CD8-positive, alpha-beta memory T cell (primary cell): ENCODE measurements at places on chromosomes 6 and 20.

GRCh38 chr6:45398075-45398813 is 20.5 kb upstream of the SUPT3H start:
- no peak for DNase-seq

DNA sequence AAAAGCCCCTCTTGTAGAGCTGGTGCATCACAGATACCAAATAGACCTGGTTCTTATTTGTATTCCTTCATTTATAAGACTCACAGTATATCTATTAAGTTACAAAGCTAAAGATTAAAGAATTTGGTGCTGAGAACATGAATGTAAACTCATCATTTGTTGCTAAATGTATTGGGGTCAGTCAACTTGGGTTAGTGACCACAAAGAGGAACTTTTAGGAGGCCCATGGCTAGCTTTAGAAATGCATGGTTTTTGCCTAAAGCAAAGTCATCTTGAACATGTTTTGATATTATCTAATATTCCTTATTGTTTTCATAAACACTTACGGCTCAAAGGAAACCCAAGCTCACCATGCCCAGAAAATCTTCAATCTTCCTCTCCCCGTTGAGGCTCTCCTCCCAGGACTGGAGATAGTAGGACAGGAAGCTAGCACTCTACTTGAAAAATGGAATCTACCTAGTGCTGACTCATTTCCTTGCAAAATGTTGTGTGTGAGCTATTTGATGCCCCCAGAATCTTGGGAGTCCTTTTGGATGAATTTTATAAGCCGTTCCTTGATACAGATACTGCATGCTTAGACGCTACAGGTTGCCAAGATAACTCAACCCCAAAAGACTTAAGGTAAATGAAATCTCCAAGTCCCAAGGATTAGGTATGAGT is 121.4 kb downstream of the BMP2 start:
- no peak for DNase-seq

- DNase-seq: no peak
Measured at GRCh38 chr6:91827151-91827550, 1240.3 kb upstream of the MAP3K7 start.

DNA sequence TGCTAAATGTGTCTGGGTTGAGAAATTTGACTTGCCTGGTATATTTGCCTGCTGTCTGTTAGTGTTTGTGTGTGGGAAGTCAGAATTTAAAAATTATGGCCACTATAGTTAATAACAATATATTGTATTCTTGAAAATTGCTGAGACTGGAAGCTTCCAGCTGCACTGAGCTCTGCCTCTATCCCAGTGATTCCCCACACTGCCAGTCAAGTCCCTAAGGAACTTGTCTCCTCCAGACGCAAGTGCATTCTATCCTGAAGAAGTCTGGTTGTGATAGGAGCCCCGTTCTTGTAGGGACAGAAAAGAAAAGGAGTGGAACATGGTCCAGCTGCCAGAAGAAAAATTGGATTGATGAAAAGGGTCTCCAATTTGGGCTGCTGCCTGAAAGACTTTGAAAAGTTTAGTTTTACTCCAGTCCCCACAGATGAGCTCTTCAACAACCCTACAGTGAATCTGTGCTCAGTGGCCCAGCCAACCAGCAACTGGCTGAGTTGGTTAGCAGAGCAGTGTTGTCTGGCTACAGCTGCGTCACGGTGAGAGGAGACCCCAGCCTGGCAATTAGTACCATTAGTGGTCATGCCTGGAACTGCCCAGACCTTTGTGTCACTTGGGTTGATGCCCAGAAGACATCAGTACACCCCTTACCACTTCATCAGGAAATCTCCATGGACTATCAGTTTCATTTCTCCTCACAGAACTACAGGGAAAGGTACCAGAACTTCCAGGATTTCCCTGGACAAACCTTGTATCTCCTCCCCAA is 183.1 kb upstream of the MCHR2 start:
- DNase-seq: no peak

- DNase-seq: no peak
Measured at GRCh38 chr6:36691011-36691410, 6.6 kb upstream of the RAB44 start.

GRCh38 chr20:57653546-57653900 is 33.3 kb upstream of the ZBP1 start:
- no peak for DNase-seq

DNA sequence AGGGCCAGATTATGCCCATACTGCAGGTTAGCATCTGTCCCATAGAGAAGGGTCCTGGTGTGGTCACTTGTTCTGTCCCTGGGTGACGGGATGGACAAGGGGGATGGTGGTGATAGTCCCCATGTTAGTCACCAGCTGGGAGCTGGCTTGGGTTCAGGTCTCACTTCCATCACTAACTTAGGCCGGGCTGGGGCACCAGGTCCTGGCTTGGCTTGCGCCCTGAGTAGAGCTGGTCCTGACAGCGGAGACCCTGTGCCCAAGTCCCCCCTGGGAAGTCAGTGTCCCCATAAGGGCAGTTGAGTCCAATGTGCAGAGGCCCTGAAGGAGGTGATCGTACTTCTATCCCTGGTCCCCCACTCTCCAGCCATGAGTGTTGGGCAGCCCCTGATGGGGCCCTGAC is 52.6 kb downstream of the ANKRD60 start:
- DNase-seq: no peak

GRCh38 chr6:23086100-23086499 is 516.7 kb downstream of the HDGFL1 start:
- no peak for DNase-seq

GRCh38 chr6:13116155-13116554 is 212.2 kb downstream of the TBC1D7 start:
- DNase-seq: no peak

DNA sequence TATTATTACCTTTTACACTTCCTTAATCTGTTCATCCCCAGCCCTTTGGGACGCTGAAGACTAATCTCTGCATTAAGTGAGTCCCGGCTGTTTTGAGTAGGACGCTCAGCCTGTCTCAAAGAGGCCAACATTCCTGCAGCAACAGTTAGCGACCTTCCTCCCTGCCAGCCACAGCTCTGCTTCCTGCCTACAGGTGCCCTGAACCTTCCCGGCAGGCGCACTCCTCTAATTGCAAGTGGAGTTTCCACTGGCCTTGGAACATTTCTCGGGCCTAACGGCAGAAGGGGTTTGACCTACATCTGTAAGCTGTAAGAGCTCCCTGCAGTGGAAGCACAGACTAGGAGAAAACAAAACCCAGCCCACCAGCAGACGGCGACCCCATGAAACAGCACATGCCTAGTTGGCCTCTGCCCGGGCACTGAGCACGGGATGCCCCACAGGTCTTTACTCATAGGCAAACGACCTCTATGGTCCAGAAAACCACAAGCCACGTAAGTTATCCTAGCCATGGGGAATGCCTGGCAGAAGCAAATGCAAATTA is 137.9 kb downstream of the DTNBP1 start:
- DNase-seq: no peak

DNA sequence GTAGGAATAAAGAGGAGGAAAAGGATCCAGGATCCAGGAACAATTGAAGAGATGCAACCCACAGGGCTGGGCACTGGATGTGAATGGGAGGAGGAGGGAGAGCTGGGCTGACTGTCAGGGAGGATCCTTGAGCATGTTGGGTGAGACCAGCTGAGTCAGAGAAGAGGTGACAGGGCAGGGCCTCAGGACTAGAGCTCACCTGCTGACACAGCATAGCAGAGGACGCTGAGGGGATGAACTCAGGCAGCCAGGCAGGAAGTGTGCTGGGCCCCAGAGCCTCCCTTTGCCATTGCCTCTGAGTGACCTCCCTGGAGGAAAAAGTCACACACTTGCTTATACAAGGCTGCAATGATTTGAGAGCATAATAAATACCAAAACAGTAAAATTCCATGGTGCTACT is 72.3 kb downstream of the ZNF133 start:
- DNase-seq: no peak

DNA sequence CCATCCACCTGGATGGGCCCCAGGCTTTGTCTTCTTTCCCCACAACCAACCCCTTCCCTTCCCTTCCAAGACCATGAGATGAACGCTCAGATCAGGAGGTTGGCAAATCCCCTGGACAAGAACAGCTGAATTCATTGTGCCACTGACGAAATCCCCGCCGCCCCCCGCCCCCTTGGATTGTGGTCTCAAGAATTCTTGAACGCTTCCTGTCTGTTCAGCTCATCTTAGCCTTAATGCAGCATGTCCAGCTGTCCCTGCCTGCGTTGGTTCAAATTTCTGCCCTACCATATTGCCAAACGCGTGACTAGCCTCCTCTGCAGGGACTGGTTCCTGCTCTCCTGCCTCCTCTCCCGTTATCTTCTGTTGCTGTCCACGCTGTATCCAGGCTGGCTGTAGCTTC is 133.2 kb downstream of the CDH4 start:
- no peak for DNase-seq

DNA sequence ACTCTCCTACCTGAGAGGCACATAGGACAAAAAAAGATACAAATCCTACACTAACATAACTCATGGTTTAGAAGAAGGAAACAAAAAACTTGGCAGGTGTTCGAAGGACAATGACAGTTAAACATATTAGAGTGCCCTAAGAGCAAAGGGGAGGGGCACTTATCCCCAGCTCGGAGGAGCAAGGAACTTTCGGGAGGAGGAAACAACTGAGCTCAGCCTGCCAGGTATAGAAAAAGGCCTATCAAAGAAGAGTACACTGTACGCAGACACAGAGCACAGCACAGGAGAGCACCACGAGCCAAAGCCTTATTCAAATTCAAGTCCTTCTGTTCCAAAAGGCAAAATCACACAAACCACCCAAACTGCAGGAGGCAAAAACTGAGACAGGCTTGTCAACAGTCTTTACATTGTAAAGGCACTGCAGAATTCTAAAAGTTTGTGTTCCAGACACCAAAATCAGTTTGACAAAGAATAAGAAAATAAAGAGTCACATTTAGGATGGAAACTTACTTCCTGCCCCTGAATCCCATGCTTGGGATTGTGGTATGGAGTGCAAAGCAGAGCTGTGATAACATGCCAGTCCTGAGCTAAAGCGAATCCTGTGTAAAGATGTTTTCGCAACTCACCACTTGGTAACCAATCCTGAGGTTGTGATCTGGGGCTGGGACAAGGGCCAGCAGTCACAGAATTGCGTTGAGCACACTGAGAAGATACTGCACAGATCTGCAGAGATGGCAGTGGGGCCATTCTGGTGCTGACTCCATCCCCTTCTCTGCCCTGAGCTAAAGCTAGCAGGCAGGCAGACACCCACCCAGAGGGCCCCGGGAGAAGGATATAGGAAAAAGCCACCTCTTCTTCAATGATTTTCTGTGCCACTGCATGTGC is 108.6 kb downstream of the CHD6 start:
- DNase-seq: no peak

DNA sequence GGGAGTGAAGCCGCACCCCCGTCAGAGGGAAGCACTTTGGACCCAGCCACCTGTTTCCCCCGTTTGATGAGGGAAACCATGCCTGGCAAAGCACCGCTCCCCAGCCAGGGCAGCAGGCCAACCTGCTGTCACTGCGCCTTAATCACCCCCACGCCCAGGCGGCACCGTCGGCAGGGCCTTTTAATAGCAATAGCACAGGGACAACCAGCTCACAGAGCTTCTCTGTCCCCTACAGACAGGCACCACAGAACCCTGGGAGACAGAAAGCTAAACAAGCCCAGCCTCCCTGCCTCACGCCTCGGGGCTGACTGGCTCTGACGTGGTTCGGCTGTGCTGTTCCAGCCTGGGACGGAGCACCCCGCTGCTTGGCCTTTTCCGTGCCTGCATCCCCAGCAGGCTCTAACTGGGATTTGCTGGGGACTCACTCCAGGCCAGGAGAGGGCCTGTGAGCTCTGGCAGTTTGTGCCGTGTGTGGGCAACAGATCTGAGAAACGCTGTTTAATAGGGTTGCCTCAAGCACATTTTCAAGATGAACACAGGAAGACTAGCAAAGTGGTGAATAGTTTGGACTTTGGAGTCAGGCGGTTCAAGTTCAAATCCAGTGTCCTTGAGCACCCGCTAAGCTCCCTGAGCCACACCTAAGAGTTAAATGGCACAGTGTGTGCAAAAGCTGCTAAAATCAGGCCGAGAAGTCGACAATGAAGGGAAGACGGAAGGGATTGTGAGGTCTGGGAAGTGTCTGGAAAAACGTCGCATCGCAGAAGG is 223.8 kb downstream of the NRN1 start:
- no peak for DNase-seq

- no peak for DNase-seq
Measured at GRCh38 chr6:159788753-159789376, 537 bp downstream of the TCP1 start.

DNA sequence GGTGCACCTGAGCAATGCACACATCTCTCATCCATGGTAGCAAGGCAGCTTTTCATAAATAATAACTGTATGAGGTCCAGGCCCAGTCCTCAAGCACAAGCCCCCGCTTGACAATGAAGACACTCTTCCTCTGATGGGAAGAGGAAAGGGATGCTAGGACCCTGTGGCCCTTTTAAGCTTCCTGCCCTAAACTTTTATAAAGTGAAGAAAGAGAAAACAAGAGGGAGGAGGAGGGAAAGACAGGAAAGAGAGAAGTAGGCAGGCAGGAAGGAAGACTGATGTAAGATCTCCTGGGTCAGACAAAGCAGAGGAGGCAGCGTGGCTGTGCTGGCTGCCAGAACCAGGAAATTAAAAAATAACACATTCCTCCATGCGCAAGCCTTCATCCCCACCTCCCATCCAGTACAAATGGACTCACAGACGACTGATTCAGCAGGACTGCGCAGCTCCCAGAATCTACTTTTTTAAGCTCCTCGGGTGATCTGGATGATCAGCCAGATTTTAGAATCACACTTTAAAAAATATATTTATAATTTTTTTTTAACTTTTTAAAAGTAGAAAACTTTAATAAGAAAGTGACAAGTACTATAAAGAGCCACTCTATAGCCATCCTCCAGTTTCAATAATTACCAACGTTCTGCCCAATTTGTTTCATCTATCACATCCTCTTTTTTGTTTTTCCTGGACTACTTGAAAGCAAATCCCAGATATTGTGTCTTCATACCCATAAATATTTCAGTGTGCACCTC is 16.5 kb downstream of the TNFAIP3 start:
- no peak for DNase-seq

GRCh38 chr6:169847141-169847674 is 95.8 kb downstream of the ERMARD start:
- DNase-seq: no peak

- no peak for DNase-seq
Measured at GRCh38 chr6:130466052-130466747, 100.4 kb downstream of the TMEM200A start.
